Tongue (tissue), 3 donors: ENCODE measurements at places on chromosomes 5 and 9.

- DNase-seq, result no peak
These were observed 207.6 kb downstream of the FBXL17 start for GRCh38 chr5:108174286-108174685.

DNA sequence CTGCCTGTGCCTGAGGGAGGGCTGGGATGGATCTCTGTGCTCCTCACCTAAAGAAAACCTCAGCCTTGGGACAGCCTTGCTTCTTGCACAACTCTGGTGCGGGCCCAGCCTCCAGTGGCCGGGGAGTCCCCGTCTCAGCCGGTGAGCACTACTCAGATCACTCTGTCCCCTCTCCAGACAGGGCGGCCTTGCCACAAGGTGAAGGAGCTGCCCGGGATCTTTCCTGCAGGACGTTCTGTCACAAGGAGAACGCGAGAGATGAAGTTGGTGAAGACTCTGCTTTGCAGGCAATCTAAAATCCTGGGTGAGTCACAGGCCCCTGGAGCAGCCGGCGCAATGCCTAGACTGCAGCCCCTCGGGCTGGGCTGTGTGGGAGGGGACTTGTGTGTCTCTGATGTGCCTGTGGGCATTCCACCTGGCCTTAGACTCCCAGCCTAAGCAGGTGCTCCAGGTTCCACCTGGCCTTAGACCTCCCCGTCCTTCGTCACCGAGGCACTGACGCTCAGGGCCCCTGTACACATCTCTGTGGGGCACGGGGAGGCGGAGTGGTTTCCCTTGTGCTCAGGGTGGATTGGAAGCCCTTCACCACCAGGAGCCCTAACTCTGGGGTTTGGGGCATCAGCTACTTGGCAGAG, 15.2 kb upstream of the IRX4 start:
- no peak for DNase-seq

- peak; percentile 76 for DNase-seq
These were observed 36.0 kb downstream of the SARDH start for GRCh38 chr9:133701981-133702797.

- no peak for DNase-seq
These were observed 88.8 kb upstream of the EQTN start for GRCh38 chr9:27385606-27386322.

DNA sequence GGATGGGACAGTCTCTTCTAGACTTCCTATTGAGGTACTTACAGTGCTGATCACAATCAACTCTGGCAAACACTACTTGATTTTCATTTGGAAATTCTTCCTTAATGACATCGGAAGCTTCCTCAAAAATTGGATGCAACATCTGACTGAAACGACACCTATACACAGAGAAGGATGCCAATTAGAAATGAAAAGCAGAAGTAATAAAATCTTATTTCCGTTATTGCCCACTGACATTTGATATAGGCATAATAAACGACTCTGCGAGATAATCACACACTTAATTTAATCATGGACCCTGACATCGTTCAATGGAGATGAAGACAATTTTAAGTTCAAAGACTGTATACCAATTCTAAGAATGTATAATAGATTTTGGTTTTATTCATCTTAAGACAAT, 46.4 kb downstream of the ERP44 start:
- no peak for DNase-seq

DNA sequence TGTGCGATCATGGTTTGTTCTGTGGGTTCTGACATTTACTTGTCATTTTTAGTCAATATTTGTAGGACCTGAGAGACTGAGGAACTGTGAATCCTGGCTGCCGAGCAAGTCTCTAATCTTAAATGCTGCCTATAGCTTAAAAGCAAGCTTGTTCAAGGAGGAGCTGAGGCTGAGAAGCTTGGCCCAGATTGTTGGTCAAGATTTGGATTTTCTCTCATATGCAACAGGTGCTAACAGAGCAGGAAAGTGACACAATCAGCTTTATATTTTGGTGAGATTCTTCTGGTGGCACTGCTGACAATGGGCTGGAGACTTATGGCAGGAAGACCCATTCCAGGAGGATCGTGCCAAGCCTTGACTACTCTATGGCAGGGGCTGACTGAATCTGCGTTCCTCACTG, 192.5 kb downstream of the MAPKAP1 start:
- no peak for DNase-seq

- no peak for DNase-seq
These were observed 202.3 kb upstream of the SGCD start for GRCh38 chr5:156124708-156125107.
